ENCODE measurements at places on chromosomes 7 and 10.

DNA sequence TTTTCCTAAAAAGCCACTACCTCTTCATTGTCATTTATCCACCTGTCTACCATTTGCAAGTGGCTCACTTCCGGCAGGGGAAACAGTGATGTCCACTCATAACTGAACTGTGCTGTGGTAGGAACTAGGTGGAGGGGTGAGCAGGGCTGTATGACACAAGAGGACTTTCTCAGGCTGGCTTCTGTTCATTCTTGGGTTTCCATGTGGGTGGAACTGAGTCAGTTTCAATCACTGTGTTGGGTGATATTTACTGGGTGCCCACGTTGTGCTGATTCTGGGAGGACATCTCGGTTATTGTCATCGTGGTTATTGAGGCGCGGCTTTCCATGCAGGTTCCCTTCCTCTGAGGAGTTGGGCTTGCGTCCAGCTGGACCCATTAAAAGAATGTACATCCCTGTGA lies 38.8 kb downstream of the RAMP3 start:
- no peak for DNase-seq

- DNase-seq = no peak
Measured at GRCh38 chr7:74625446-74625845, 32.1 kb upstream of the GTF2I start.

DNA sequence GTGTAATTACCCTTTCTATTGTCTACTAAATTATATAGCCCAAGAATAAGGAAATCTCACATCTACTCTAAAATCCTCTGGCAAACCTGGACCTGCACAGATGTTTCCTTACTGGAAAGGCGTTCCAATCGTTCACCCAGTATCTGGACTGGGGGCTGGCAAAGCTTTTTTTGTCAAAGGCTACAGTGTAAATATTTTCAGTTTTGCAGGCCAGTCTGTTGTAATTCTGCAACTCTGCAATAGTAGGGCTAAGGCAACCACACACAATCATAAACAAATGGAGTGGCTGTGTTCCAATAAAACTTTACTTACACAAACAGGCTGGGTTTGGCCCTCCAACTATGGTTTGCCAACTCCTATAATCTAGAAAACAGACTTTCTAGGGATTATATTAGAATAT lies 56.2 kb downstream of the GLI3 start:
- no peak for DNase-seq

DNA sequence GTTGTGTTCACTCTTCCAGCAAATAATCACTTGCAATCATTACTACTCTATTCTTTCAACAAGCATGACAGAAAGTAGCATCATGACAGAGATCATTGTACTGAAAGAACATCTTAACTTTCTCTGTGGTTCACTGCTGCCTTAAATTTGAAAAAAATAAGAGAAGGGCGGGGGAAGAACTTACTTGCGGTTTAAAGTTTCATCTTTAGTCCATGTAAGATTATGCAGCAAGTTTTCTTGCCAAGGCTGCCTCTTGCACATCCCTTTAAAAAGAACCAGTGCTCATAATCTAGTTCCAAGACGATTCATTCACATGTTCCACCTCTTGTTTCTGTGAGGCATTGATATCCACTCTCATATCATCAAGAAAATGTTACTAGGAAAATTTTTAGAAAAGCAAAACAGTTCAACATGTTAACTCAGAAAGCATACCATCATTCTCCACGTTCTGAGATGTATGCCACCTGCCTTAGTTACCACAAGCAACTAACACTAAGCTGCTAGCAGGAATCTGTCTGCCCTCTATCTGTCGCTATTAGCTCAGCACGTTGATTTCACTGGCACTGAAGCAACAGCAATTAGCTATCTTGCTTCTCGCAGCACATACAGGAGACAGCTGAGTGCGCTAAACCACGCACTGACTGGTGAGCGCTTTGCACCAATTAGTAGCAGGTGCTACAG lies at the start of gene PCDH15:
Gene PCDH15 (minus strand): TSS at position 491 of the 681 bp plus-strand sequence. CDS start 136,969 bp downstream, outside the sequence.
- DNase-seq = no peak

DNA sequence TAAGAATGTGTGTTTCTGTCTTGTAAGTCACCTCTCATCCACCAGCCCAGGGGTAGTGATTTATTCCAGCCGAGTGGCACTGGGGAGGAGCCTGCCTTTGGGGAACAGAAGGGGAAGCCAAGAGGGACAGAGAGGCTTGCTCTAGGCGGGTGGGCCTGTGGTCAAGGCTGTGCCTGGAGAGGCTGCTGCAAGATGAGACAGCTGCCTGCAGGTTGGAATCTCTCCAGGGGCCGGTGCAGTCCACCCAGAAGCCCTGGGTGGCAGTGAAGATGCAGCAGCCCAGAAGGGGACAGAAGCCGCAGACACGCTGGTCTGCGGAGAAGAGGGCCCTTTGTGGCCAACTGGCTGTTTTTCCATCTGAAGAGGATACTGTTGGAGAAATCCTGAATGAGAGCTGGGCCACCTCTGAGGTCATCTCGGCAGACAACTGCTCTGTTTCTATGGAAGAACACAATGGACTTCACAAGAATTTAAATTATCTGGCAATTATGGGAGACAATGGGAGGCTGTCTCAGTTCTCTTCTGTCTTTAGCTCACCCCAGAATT lies 175.7 kb downstream of the GFRA1 start:
- DNase-seq = no peak

DNA sequence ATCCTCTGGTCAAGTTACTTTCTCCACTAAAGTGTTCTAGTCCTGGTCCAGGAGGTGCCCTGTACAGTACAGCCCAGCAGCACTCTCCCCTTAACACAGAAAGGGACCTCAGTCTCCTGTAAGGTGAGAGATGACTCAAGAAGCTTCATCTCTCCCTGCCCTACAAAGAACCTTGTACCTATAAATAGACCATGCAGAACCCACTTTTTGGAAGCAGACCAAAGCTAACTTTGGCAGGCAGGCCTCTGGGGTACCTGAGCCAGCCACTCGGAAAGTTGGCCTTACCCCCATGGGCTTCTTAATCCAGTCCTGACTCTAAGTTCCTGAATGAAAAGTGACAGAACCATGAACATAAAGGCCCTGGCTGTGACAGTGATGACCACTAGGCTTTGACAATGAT lies 454.8 kb downstream of the KCNMA1 start:
- no peak for DNase-seq

- no peak for DNase-seq
Measured at GRCh38 chr7:130218806-130219620, 11.4 kb downstream of the SSMEM1 start.

DNA sequence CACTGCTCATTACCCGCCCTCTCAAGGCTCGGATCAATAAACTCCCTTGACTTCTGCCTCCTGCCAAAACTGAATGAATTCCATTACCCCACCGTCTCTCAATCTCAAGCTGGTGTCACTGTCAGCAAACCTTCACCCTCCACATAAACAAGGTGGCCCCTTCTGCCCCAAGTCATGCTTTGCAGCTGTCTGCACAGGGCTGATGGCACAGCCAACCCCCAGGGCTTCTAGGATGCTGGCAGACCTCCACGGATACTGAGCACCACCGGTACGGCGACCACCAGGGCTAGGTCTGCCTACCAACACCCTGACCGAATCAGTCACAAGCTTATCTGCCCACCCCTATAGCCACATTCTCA lies 46.1 kb downstream of the PARD3 start:
- no peak for DNase-seq

DNA sequence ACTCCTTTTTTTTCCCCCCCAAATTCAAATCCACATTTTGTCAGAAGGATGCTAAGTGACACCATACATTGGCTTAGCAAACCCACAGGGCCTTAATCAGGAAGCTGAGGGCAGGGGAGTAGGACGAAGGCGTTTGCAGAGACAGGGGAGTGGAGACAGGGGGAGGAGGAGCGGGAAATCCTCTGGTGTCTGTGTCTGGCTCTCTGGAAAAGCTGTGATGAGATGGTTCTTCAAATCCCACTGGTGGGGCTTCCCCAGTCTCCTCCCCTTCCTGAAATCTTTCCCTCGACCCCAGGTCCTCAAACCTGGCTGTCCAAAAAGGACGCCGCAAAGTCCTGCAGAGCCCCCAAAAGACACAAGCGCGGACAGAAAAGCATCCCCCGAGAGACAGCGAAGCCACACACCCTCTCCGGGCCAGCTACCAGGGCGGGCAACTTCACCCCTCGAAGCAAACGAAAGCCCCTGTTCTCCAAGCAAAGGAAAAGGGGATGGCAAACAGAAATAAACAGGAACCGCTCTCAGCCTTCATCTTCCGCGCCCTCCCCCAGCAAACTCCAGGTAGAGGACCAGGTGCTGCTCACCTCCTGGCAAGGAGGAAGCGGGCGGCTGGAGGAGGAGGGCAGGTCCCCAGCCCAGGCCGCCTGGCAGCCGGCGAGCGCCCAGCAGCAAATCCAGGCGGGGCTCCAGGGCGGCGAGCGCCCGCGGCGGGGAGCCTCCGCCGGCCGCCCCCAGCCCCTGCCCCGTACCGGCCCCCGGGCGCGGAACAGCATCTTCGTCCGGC lies 520 bp downstream of the ELAPOR2 start:
- DNase-seq = no peak

DNA sequence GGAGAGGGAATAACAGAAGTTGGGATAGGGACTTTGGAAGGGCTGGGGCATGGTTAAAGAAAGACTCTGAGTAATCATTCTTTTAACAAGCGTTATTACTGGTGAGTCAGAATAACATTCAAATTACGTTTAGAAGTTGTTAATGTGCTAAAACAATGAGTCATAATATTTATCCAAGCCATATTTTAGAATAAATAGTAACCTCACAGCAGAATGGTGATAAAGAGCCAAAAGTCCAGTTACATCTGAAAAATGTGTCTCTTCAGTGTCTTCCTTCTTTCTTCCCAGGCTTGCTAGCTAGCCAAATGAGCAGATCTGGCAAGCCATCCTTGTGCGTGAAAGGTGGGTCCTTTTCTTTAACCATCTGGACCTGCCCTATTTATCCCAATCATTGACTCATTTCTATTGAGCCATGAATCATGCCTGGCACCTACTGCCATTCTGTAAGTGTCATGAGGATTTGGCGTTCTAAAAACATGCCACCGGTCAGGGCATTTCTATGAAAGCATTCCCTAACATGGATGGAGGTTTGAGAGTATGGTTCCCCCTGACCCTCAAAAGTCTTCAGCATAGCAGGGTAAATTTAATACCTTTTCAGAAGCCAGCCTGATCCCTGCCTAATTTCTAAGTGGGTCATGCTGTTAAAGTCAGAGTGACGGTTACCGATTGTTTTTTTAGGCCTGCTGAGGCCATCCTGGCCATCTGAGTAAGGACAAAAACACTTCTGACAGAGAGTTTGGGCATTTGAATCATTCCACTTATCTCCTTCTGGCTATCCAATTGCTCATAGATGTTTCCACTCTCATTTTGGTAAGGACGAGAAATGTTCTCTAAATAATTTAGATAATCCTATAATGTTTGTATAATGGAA lies 26.9 kb downstream of the MYPN start:
- peak; percentile 76 for DNase-seq

- no peak for DNase-seq
Measured at GRCh38 chr10:126009650-126010049, 113.3 kb downstream of the FANK1 start.

GRCh38 chr10:6198171-6198570 lies 4.6 kb upstream of the PFKFB3 start:
- no peak for DNase-seq

GRCh38 chr7:151082141-151083070 lies 887 bp downstream of the TMUB1 start:
- no peak for DNase-seq

GRCh38 chr10:44955413-44956070 lies 4.1 kb upstream of the RASSF4 start:
- DNase-seq = no peak

GRCh38 chr10:12847361-12847975 lies 154.0 kb downstream of the CCDC3 start:
- no peak for DNase-seq

- no peak for DNase-seq
Measured at GRCh38 chr10:133079836-133080682, 7.7 kb upstream of the ADGRA1 start.

DNA sequence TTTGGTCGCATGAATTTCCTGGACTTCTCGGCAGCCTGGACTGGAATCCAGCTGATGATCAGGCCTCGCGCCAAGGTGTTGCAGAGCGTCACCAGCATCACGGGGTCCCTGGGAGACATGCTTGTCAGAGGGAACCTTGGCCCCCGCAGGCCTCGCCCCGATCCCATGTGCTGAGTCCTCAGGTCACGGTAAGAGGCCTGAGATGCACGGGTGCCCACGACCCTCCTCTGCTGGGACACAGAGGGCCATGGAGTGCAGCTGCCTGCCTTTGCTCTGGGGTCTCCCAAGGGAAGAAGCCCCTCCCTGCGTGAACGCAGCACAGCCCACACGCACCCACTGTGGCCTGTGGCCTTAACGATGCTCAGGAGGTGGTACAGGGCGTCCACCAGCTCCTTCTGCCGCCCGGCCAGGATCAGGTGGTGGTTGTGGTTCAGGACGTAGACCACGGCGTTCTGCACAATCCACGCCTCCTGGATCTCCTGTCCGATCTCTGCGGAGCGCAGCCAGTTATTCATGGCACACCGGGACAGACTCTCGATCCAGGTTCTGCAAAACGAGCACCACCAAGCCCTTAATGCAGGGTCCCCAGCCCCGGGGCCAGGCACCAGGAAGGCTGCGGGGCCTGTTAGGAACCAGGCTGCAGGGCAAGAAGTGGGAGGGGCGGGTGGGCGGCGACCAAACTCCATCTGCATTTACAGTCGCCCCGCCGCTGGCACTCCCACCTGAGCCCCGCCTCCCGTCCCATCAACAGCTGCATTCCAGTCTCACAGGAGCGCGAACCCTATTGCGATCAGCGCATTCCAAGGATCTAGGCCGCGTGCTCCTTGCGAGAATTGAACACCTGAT lies 29.4 kb downstream of the CFAP46 start:
- DNase-seq = no peak

- no peak for DNase-seq
Measured at GRCh38 chr10:5354068-5354467, 10.7 kb upstream of the UCN3 start.

- no peak for DNase-seq
Measured at GRCh38 chr7:5421714-5422395, 1.8 kb downstream of the TNRC18 start.

DNA sequence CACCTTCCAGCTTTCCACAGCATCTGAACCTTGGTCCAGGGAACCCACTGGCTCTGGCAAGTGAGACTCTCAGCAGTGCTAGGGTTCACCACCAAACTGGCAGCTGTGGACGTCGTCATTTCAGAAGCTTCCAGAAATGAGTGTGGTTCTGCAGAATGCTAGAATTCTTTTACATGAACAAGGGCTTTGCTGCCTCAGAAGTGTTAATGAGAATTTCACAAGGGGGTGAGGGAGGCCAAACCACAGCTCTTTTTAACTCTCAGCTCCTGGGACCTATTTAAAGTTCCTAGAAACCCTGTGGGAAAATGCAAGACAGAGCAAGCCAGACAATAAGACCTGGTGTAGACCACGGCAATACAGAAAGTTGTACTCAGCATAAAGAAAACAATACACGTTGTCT lies 129.3 kb upstream of the BET1 start:
- no peak for DNase-seq

- DNase-seq = no peak
Measured at GRCh38 chr7:101848208-101848951, 31.0 kb downstream of the CUX1 start.
